Panc1 (cell line): ENCODE measurements at places on chromosomes 1 and 21.

GRCh38 chr1:8263791-8264190, 54.1 kb upstream of the SLC45A1 start:
- no peak for DNase-seq

GRCh38 chr1:96487971-96488370, 233.6 kb upstream of the PTBP2 start:
- DNase-seq: no peak

- DNase-seq: peak; percentile 84
Observed at GRCh38 chr1:3312898-3313575, 141.4 kb upstream of the ARHGEF16 start.

DNA sequence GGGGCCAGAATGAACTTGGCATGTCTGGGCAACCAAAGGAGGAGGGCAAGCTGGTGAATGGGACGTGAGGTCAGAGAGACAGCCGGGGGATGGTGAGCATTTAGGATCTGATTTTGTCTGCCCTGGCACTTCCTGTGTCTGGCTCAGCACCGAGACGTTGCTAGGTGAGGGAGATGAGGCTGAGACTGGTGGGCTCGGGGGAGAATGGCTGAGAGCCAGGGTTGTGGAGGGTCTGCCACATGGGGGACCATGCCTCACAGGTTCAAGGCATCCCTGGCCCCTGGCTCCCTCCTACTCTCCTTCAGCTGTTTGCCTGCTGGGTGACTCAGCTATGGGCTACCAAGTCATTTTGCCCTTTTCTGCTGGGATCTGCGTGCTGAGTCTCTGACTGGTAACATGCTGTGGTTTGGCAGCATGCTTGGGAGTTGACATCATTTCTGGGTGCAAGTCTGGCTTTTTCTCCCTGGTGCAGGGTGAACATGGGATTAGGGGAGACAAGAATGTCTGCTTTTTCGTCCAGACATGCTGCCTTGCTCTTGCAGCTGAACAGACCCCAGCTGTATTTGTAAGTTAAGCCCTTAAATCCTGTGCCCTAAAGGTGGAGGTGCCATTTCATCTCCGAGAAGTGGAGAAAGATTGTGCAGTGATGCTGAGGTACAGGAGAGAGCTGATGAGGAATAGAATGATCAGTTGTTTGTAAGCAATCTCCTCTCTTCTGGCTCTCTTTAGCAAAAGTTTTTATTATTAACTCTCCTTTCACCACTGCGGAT, 17.6 kb downstream of the GALNT2 start:
- peak; percentile 93 for DNase-seq

DNA sequence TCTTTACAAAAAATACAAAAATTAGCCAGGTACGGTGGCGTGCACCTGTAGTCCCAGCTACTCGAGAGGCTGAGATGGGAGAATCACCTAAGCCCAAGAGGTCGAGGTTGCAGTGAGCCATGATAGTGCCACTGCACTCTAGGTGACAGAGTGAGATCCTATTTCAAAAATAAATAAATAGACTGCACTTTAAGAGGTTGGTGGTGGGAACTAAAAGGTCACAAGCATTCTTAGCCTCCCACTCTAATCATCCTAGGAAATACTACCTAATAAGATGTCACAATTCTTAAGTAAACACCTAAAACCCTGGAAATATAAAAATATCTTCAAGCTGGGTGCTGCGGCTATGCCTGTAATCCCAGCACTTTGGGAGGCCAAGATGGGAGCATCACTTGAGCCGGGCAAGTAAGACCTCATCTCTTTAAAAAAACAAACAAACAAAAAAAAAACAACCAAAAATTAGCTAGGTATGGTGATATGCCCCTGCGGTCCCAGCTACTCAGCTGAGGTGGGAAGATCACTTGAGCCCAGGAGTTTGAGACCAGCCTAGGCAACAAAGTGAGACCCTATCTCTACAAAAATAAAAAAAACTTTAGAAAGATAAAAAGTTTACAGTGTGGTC, 4.1 kb downstream of the DCAF8 start:
- no peak for DNase-seq

DNA sequence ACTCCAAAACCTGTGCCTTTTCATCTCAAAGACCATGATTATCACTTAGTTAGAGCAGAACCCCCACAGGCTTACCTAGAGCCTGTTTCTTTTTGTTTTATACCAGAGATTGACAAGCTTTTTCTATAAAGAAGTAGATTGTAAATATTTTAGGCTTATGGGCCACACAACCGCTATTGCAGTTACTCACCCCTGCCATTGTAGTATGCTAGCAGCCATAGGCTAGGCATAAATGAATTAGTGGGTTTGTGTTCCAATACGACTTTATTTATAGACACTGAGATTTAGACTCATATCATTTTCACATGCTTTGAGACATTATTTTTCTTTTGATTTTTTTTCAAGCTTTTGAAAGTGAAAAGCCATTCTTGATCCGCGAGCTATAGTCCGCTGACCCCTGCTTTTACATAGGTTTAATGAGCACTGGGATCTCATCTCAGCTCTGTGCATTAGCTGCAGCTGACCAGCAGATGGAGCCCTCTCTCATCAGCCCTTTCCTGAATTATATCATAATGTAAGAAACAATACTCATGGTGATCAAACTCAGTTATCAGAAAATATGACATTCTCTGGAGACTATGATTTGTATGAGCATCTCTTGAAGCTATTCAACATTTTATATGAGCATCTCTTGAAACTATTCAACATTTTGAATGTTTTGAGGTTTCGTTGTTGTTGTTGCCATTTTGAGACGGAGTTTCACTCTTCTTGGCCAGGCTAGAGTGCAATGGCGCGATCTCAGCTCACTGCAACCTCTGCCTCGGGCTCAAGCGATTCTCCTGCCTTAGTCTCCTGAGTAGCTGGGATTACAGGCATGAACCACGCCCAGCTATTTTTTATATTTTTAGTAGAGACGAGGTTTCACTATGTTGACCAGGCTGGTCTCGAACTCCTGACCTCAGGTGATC, 111.9 kb upstream of the L1TD1 start:
- DNase-seq: peak; percentile 36

GRCh38 chr21:36664662-36664990, 34.3 kb upstream of the SIM2 start:
- no peak for DNase-seq
